GF-D8 (cell line): ENCODE measurements at places on chromosomes 13 and 19.
A peak's percentile ranks its signal among the peaks of the same experiment; 100 is the strongest.

DNA sequence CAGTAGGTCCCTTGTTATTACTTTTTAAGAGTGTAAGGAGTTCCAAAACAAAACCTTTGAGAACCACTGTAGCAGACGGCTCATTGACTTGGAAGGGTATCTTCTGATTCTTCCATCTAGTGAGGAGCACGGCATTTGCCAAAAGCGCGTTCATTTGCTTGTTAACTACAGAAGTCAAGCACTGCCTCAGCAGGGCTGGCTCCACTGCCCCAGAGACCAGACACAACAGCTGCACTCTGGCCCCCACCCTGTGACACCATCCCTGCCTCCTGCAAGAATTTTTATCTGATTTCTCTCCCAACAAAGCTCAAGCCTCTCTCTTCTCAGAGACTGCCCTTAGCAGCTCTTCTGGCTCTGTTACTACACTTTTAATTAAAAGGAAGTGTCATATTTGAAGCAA is 20.7 kb upstream of the XPO4 start:
- no peak for DNase-seq

DNA sequence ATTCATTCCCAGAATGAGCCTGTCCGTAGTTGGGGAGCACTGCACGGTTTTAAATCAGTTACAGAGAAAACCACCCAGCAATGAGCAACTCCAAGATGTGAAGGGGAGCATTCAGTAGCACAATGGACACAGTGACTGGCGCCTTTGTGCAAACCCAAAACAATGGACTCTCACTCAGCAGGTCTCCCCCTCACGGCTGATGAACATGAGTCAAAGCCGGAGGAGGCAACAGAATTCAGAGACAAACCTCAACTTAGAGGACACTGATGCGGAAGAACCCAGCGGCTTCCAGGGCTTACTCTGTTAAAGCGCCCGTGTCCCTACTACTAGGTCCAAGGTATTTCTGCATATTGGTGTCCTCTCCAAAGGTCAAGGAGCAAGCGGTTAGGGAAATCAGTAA is 17.7 kb downstream of the PLEKHF1 start:
- no peak for DNase-seq

GRCh38 chr13:66014771-66015170 is 1215.4 kb downstream of the PCDH9 start:
- no peak for DNase-seq

DNA sequence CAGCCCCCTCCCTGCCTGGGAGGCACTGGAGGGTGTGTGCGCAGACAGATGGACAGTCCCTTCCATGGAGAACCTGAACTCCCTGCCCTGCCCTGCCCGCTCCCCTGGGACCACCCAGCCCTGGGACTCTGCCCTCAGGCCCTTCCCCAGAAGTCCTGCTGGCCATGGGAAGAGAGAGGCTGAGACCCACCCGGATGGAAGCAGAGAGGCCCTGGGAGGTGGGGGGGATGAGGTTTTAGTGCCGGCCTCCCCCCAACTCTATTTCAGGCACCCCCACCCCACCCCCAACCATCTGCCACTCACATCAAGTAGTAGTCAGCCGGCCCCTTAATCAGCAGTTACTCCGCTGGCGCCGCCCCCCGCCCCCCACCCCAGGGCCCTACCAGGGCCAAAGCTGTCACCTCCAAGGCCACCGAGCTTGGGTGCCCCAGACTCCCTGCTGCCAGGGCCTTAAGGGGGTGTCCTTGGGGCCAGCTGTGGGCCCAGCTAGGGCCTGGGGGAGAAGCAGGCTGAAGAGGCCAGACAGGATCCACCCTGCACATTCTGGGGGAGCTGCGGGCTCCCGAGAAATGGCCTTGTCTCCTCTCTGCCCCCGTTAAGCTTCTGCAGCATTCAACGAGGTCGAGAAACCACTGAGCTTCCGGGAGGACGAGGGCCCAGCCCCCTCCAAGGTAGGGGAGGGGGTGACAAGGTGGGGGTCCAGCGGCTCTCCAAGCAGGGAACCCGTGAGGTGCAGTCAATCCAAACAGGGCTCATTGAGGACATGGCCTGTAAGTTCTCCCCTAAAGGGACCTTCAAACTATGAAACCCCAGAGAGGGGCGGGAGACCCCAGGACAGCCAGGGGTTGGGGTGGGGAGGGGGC is 17.4 kb downstream of the NMRK2 start:
- no peak for DNase-seq

DNA sequence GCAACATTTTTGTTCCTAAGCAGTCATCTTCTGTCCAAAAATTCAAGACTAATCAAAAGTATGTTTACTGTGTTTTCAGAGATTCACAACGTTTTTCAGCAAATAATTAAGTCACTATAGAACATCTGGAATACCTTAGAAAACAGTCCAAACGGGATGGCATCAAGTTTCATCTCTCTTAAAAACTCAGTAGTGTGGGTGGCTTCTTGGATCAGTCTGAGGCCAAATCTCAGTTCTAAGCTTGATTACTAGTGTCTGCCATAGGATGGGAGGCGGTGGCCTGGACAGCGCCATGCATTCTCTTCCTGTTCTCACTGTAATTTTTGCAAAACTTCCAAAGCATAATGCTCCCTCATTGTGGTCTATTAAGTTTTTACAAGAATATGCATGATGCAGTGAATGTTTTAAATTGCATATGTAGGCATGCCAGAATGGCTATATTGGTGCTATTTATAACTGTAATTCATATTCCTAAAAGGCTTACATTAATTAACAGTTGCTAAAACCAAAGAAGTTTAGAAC is 37.1 kb downstream of the ANKRD10 start:
- no peak for DNase-seq

GRCh38 chr13:66347486-66348117 is 882.5 kb downstream of the PCDH9 start:
- DNase-seq: no peak

DNA sequence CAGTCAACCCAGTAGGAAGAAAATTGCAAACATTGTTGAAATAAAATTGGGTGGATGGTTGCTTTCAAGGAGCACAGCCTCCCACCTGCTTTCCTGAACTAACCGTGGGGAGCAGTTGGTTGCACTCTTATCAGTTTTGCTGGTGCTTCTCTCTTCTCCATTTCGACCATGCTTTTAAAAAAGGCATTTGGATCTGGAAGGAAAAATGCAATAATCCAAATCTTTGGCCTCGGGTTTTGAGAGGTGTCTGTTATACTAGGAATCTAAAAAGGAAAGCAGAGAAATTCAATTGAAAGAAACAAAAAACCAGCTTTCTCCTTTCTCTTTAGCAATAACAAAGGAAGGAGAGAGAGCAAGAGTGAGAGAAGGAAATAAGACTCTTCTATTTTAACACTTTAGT is 113.6 kb upstream of the ARGLU1 start:
- no peak for DNase-seq

DNA sequence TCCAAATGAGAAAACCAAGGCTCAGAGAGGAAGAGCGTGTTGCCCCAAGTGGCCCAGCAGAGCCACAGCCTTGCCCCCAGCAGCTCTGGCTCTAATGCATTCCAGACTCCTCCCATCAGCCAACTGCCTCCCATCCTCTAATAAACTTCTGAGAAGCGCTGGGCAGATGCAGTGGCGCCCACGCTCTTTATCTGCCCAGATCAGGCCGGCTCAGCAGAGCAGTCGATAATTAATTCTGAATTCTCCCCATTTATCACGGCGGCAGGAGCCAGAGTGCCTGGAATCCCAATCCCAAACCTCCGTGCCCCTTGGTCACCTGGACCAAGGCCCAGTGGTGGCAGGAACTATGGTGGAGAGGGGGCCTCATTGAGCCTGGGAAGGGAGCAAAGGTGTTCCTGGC is 13.9 kb downstream of the TINCR start:
- DNase-seq: no peak

DNA sequence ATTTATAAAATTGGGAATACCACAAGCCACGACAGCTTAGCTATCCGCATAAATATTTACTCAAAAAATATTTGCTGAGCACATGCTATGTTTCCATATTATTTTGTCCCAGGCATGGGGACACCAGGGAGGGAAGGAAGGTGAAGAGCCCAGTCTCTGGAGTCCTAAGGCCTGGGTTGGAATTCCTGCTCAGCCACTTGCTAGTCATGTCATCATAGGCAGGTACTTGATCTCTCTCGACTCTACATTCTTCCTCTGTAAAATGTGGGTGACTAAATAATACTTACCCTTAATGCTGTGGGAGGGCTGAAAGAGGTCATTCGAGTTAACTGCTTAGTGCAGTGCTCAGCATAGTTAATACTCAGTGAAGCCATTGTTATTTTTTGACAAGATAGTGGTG is 4.3 kb upstream of the RNASEH2B start:
- DNase-seq: no peak

GRCh38 chr13:106104281-106104901 is 431.1 kb downstream of the EFNB2 start:
- DNase-seq: no peak

GRCh38 chr13:40597735-40598365 is 68.6 kb downstream of the FOXO1 start:
- no peak for DNase-seq

GRCh38 chr13:28140433-28141125 is 2.2 kb downstream of the PAN3 start:
- DNase-seq: no peak

- no peak for DNase-seq
Observed at GRCh38 chr13:26526702-26527216, 30.7 kb upstream of the WASF3 start.

- DNase-seq: no peak
Observed at GRCh38 chr19:1015782-1016646, 4.9 kb downstream of the TMEM259 start.

DNA sequence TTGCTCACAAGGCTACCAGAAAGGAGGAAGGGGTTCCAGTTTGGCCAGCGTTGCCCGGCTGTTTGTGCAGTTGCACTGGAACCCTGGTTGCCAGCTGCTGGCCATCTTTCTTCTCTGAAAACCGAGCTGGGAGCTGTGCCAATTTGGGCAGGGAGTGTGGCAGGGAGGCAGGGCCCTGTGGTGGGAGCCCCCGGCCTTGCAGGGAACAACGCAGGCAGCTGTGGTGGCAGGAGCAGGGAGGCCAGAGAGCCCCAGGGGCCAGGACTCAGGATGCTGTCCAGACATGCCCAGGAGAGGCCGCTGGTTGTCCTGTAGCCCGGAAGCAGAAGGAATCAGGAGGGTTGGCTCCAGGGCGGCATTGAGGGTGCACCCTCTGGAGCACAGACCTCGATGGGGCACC is 4.8 kb downstream of the KMT5C start:
- DNase-seq: no peak

DNA sequence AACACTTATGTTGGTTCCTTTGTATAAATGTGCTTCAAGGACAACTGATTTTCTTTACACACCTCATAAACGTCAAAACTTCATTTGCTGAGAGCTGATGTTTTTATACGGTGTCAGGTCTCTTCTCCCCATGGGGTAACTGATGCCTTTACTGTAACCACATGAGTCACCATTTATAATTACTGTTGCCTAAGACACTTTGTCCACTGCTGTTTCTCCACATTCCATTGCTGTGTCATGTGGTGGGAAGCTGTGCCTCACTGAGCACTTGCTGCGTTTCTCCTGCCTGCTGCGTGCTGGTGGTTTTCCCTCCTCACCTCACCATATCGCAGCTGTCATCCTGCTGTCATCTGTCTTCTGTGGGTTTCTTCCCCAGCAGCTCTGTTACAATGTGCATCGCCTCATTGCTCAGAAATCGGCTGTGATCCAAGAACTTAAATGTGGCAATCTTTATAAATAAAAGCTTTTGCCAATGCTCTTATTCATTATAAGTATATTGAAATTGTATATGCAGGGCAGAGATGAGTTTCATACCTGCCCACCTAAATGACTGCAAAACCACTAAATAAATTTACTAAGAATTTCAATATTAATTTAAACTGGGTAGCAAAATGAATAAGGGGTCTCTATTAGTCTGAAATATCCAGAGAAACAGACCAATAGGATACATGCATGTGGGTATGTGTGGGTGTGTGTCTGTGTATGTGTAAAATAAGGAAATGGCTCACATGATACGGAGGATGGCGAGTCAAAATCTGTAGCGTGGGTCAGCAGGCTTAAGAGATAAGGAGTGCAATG is 547.0 kb upstream of the SLITRK5 start:
- peak; percentile 86 for DNase-seq
